ENCODE measurements at places on chromosomes 5 and 9. TPM values are rescaled to one million over a fixed set of nuclear protein-coding genes. Genes with fewer than 3 reads are reported as not detected.

DNA sequence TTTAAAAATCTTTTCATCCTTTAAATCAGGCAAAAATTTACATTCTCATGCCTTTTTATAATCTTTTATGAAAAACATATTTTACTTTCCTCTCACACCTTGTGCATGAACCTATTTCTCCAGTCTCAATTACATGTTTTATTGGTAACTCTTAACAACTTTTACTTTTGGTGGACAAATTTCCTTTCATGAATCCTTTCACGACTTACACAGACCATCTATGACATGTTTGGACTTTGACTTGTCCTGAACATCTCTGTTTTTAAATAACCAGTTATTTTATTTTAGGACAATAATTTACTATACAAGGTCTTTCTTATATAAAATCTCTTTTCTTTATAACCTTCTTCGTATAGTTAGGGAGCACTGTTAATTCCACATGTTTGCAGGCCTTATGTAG, 26.5 kb upstream of the MTMR12 start:
- DNase-seq, result no peak

Gene ZNF483
- total RNA-seq, result 8.8 TPM

GRCh38 chr5:94577466-94578245, 40.7 kb downstream of the KIAA0825 start:
- no peak for DNase-seq

- DNase-seq, result no peak
Measured at GRCh38 chr9:87867391-87867790, 15.3 kb upstream of the SPATA31E1 start.

- no peak for DNase-seq
Measured at GRCh38 chr9:4424891-4425290, 65.4 kb upstream of the SLC1A1 start.

- DNase-seq, result no peak
Measured at GRCh38 chr5:35229076-35230037, 930 bp downstream of the PRLR start.

Gene HK3
- total RNA-seq, result 7.4 TPM

DNA sequence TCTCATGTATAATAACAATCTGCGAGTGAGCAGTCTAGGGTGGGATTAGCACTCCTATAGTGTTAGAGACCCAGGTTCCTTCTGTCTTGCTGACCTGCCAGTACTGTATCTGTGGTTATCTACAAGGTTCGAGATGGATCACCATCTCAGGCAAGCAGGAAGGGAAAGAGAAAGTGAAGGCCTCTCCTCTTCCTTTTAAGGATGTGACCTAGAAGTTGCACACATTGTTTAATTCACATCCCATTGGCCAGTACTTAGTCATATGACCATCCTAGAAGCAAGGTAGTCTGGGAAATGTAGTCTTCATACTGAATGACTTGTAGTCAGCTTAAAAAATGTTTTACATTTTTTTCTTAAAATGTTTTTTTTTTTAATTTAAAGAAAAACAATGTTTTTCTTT, 168.6 kb downstream of the CARTPT start:
- DNase-seq, result no peak

Gene APC
- total RNA-seq, result 92.8 TPM

GRCh38 chr5:82058710-82059109, 86.9 kb downstream of the ATG10 start:
- DNase-seq, result no peak

GRCh38 chr5:160905285-160905684, 53.3 kb upstream of the ATP10B start:
- no peak for DNase-seq

- no peak for DNase-seq
Measured at GRCh38 chr5:119275601-119276173, 80.1 kb upstream of the TNFAIP8 start.

- DNase-seq, result no peak
Measured at GRCh38 chr5:123134653-123135181, 45.7 kb downstream of the PRDM6 start.

DNA sequence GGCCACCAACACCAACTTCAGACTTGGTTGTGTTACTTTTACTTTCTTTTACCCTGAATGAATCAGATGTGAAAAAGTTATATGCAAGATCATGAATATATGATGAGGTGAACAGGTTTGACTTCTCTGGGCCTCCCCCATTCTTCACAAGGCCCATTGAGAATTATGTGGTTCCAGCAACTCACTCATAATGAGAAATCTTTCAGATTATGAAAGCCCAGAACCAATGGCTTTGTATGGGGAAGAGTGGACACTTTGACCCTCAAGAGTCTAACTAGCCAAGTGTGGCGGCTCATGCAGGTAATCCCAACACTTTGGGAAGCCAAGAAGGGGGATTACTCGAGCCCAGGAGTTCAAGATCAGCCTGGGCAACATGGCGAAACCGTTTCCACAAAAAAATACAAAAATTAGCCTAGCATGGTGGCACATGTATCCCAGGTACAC, 16.1 kb upstream of the LNPEP start:
- DNase-seq, result no peak

- no peak for DNase-seq
Measured at GRCh38 chr9:126819482-126819881, 14.6 kb downstream of the ZBTB43 start.

Gene TAF11L13
- not detected for total RNA-seq

Gene TBC1D9B
- 125 TPM for total RNA-seq

Data from vagina (tissue), 2 donors.